ENCODE measurements at places on chromosomes 6 and 20.

GRCh38 chr6:39377539-39377950 is 55.0 kb upstream of the KCNK16 start:
- DNase-seq: peak; percentile 78

DNA sequence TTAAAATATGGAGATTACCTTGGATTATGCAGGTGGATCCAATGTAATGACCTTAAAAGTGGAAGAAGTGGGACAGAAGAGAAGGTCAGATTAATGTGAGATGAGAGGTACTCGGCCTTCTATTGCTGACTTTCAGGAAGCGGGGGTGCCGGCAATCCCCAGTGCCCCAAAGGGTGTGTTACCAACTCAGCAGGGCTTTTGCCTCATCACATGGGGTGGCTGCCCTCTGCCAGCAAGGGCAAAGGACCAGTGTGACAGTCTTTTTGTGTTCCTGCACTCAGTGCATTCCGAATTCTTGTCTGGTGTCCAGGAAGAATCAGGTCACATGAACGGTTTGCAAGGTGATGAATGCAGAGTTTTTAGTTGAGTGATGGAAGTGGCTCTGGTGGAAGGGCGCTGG is 624.2 kb downstream of the COL12A1 start:
- no peak for DNase-seq

DNA sequence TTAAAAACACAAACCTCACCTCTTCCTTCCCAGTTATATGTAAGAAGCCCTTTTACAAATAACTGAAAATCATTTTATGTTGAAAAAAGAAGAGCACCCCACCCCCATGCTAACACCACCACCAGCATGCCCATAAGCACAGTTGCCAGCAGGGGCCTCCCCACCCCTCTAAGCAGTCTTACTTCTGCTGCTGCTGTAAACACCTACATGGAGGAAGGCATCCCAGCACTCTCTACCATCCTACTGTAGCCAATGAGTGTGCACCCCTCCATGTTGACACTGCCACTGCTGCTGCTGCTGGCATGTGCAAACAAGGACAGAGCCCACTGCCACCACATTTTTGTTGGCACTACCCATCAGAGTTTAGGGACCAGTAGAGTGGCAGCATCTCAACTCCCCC is 49.6 kb upstream of the PHIP start:
- DNase-seq: no peak

DNA sequence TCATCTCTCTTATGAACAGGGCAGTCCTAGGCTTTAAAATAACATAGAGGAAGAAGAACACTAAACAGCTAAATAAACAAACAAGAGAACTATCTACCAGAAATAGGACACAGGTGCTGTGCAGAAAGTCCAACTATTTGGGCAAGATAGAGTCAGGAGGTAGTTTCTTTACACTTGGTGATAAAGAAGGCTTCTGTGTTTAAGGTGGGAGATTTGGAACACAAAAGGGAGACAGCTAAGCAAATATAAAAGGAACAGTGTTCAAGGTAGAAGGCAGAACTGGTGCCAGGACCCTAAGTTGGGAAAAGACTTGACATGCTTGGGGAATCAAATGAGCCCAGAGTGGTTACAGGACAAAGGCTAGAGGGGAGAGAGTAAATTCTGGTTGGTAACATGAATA is 110.5 kb downstream of the MANEA start:
- DNase-seq: no peak

GRCh38 chr20:62266340-62266739 is 28.0 kb downstream of the OSBPL2 start:
- peak; percentile 11 for DNase-seq

DNA sequence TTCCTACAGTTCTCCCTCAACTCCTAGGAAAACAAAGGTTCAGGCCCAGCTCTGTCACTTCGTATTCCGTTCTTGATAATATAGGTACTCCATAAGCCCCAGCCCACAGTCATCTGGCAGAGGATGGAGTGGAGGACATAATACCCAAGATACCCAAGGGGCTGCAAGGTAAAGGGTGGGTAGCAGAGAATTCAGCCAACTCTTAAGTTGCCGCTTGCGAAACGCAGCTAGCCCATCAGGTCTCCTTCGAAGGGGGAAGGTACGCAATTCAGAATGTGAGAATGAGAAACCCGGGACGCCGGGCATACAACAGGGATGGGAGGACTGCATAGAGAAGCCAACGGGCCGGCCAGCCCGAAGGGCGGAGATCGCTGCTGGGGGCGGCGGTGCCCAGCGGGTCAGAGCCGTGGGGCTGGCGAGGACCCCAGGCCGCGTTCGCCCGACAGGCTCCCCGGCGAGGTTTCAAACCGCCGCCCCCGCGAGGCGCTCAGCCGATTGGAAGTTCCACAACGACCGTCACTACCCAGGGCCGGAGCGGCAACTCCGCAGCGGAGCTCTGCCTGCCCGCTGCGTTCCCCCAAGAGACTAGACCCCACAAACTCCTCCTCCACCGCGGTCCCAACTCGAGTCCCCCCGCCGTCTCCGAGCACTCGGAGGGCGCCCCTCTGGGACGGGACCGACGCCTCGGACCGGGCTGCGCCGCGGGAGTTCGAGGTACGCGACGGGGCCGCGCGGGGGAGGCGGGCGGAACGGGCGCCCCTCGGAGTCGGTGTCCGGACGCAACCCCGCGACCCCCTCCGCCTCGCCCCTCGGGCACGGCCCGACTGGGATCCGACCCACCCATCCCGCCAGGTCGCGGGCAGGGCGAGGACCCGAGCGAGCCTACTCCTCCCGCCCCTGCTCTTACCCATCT is 911 bp downstream of the CDK19 start:
- DNase-seq: peak; percentile 55

GRCh38 chr6:135871296-135871695 is 19.8 kb downstream of the PDE7B start:
- DNase-seq: peak; percentile 75

GRCh38 chr6:114100215-114100994 is 129.5 kb upstream of the HDAC2 start:
- DNase-seq: peak; percentile 70

DNA sequence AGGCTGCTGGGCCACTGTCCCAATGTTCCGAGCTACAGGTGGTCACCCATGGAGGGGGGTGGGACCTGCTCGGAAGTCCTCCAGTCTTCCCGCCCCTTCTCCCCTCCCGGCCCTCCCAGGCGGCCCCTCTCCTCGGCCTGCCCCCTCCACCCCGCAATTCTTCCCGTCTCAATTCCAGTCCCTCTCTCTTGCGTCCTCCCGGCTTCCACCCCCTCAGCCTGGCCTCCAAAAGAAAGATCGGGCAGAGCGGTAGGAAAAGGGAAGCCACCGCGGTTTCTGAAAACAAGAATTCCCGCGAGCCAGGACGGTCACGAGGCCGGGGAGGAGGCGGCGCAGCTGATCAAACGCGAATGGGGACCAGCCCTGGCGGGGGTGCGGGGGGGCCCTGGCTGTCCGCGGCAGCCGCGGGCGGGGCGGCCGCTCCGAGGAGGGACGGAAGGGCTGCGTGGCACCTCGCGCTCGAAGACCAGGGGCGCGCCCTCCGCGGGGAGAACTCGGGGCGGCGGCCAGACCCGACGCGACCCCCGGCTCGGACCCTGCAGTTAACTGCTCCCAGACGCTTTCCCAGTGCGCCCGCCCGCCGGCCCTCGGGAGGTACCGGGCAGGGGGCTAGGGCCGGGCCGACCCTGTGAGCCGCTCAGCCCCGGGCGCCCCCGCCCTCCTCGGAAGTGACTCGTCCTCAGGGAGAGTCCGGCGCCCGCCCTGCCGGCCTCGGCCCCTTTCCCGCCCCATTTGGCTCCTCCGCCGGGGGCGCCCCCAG is 1.0 kb downstream of the PXDC1 start:
- DNase-seq: peak; percentile 79

- DNase-seq: no peak
Observed at GRCh38 chr6:145850671-145851070, 36.1 kb upstream of the FBXO30 start.

DNA sequence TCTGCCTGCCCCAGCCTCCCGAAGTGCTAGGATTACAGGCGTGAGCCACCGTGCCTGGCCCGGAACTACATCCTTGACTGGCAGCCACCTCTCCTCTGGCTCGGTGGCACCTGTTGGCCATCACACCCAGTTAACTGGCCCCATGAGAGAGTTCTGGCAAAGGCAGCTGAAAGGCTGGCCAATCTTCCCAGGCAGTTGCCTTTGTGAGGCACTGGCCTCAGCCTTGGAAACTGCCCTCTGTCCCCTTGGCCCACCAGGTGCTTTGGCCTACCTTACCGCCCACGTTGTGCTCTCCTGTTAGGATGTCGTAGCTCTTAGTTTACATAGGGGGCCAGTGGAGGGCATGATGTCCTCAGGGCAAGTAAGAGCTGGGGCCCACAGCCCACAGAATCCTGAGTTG is 9.6 kb upstream of the MANBAL start:
- DNase-seq: no peak

DNA sequence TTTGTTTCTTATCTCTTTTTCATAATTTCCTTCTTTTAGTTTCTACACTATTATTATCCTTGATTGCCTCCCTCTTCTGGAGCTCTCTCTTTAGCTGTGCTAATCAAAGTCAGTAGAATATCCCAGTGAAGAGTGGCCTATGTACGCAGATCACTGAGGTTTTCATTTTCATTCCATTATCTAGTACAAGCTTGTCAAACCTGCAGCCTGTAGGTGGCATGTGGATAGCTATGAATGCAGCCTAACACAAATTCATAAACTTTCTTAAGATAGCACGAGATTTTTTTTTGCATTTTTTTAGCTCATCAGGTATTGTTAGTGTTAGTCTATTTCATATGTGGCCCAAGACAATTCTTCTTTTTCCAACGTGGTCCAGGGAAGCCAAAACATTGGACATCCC is 825.7 kb upstream of the MAP3K7 start:
- DNase-seq: no peak

GRCh38 chr6:12137480-12137879 is 125.4 kb downstream of the HIVEP1 start:
- peak; percentile 73 for DNase-seq

GRCh38 chr20:61579908-61580307 is 327.8 kb downstream of the CDH4 start:
- no peak for DNase-seq

DNA sequence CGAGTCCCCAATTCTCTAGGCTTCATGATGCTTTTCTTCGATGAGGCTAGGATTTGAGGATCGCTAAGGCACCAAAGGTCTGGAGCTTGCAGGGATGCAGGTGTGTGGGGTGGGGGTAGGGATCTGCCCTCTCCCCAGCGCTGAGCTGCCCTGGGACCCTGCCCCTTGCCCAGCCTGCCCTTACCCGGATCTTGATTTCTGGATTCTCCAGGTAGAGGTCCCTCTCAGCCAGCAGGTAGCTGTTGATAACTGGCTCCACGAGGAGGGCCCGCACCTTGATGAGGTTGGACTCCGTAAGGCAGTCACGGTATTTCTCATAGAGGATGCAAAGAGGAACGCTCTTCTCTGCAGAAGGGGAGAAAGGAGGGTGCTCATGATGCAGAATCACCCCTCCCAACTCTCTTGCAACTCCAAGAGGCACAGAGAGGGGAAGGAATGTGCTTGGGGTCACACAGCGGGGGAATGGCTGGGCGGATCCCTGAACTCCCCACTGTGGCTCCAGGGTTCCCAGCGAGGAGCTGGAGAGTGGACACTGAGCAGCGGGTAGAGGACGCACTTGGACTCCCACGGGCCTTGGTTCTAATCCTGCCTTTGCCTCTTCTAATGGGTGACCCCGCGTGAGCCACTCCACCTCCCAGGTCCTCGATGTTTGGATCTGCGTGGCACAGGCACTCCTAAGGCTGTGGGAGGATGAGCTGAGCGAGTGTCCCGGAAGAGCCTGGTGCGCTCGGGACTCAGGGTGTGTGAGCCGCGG is 32.7 kb downstream of the TGM2 start:
- DNase-seq: no peak

GRCh38 chr20:21615617-21616080 is 89.8 kb upstream of the PAX1 start:
- DNase-seq: peak; percentile 41

DNA sequence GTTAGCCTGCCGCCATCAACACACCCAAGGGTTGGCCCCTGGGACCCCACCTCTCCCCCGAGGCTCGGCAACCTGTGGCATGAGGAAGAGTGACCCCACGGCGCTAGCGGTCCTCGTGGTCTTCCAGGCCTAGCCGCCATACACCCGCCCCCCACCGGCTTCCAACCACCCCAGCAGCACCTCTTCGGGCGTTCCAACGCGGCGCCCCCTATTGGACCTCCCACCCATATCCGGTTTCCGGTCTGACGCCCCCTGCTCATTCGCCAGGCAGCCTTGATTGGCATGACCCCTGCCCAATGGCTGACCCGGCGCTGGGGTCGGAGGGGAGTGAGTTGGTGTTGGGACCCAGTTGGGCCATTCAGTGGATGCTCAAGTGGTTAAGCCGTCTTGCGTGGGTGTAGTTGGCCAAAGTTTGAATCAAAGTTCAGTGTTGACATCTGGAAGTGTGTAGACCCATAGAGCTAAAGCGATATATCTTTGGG is at the start of gene GNAS-AS1:
Gene GNAS-AS1, minus strand, starts transcription at position 210 of the 482 bp plus-strand sequence.
- peak; percentile 95 for DNase-seq

- DNase-seq: no peak
Observed at GRCh38 chr6:136761227-136761922, 30.9 kb downstream of the MAP3K5 start.

- DNase-seq: no peak
Observed at GRCh38 chr6:12110523-12111362, 98.6 kb downstream of the HIVEP1 start.

DNA sequence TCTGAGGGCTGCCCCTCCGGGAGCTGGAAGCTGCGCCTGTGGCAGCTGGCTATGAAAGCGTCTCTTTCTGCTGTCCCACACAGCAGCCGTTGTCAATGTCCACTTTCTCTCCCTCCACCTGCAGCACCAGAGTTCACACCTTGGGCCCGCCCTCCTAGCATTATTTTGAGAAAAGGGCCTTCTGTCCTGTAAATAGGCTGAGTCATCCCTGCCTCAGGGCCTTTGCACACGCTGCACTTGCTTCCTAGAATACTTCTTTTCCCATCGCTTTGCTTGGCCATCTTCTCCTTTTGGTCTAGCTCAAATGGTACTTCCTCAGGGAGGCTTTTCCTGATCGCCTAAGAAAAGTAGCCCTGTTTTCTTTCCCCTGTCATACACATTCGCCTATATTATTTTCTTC is 69.3 kb upstream of the ZNFX1 start:
- no peak for DNase-seq

- no peak for DNase-seq
Observed at GRCh38 chr6:105982761-105983540, 103.2 kb upstream of the PRDM1 start.

DNA sequence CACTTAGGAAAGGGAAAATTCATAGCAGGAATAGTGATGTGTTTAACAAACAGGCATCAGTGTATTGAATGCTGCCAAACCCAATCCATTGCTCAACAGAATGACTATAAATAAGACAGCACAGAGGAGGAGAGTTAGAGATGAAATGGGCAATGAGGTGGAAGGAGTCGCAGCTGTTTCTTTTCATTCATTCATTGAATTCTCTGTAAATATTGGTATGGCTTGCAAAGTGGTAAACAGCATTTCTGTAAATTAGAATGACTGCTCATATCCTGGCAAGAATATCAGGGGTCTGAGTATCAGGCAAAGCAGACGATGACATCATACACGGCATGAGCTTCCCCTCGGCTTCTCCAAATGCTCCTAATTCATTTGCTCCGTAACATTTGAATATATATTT is 703.6 kb upstream of the SLC35B3 start:
- DNase-seq: peak; percentile 9

- peak; percentile 85 for DNase-seq
Observed at GRCh38 chr6:36853325-36853724, 14.1 kb upstream of the CPNE5 start.

GRCh38 chr6:74656453-74656852 is 549.4 kb downstream of the COL12A1 start:
- no peak for DNase-seq
